Hindlimb muscle (tissue), 1 donor: ENCODE measurements at places on chromosomes 16 and 17.

- no peak for DNase-seq
These were observed 20.7 kb downstream of the ADAP2 start for GRCh38 chr17:30942308-30943079.

GRCh38 chr17:7016418-7016817 is 4.0 kb downstream of the RNASEK start:
- DNase-seq, result no peak

- DNase-seq, result no peak
These were observed 76.4 kb upstream of the TBX2 start for GRCh38 chr17:61323003-61323908.

GRCh38 chr17:8275421-8276290 is 12.8 kb upstream of the RANGRF start:
- no peak for DNase-seq

- DNase-seq, result no peak
These were observed 16.1 kb downstream of the ESRP2 start for GRCh38 chr16:68219725-68220351.

- DNase-seq, result no peak
These were observed 32.6 kb upstream of the CBFA2T3 start for GRCh38 chr16:89009343-89010209.

DNA sequence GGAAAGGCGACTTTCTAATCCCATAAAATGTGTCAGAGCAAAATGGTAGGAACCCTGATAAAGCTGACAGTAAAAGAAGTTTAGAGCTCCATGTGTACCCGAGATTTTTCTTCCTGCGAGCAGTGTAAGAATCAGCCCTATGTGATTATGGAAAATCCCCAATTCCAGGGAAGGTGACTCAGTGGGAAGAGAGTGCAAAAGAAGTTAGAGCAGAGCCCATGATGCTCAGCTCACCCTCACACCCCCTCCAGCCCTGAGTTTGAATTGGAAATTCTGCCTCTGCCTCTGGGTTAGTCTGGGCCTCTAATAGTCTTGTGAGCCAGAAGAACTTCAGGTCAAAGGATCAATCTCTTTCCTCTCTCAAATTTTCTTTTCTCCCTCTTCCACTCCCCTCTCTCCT is 12.5 kb downstream of the C17orf78 start:
- no peak for DNase-seq

GRCh38 chr17:4331614-4332013 is 34.9 kb downstream of the UBE2G1 start:
- DNase-seq, result no peak
